ENCODE measurements at places on chromosomes 16 and 17. TPM values are rescaled to one million over a fixed set of nuclear protein-coding genes. Genes with fewer than 3 reads are reported as not detected.

The CMTM2 gene
- total RNA-seq = not detected

DNA sequence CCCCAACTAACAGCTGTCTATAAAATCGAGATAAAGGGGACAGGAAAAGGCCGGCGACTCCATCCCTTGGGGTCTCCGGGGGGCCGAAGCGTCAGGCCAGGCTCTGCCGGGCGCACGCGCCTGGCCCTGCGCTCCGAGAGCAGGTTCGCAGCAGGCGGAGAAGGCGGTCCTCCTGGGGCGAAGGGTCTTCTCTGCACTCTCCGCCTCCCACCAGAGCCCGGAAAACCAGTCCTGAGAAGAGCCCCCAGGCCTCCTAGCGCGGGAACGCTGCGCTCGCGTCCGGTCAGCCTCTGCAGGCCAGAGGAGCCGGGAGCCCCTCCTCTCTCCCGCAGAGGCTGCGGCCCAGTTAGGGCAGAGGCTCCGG lies 5.1 kb downstream of the FOXF1 start:
- DNase-seq = no peak

The OR2C1 gene
- 0.21 TPM for total RNA-seq

- no peak for DNase-seq
Measured at GRCh38 chr17:19551591-19552148, 18.0 kb downstream of the SLC47A1 start.

GRCh38 chr17:41678907-41679739 lies 9.6 kb upstream of the EIF1 start:
- DNase-seq = no peak

The ZNF821 gene
- 6.6 TPM for total RNA-seq

The CCDC200 gene
- not detected for total RNA-seq

DNA sequence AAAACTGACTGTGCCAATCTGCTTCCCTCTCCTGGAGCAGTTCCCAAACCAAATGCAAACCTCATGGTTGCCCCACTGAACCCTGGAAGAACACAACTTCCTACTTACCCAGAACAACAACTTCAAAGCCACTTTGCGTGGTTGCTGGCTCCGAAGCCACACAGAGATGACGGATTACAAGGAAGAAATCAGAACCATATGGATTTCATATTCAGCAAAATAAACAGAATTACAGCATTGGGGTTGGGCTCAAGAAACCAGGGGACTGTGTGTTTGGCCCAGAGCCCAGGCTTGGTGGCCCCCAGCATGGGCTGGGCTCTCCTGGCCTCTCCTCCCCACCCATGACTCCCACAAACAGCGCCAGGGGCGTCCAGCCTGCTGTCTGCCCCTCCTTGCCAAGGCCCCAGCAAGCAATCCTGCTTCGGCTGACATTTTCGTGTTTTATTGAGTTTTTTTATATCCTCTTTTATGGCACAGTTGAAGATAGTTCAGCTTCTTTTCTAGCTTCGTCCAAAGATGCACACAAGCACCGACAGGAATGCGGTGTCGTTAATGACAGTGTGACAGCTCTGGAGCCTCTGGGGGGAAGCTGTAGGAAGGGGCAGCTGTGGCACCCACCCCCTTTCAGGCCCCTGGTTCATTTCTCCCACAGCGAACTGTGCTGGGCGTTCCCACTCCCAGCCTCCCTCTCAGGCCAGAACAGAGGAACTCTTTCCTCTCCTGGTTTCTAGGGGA lies 137.1 kb downstream of the GAS7 start:
- peak; percentile 80 for DNase-seq

GRCh38 chr17:19321481-19322128 lies 40.9 kb downstream of the B9D1 start:
- DNase-seq = no peak

- no peak for DNase-seq
Measured at GRCh38 chr16:30771726-30772125, 9.6 kb downstream of the RNF40 start.

- no peak for DNase-seq
Measured at GRCh38 chr16:73778887-73779286, 517.7 kb upstream of the PSMD7 start.

DNA sequence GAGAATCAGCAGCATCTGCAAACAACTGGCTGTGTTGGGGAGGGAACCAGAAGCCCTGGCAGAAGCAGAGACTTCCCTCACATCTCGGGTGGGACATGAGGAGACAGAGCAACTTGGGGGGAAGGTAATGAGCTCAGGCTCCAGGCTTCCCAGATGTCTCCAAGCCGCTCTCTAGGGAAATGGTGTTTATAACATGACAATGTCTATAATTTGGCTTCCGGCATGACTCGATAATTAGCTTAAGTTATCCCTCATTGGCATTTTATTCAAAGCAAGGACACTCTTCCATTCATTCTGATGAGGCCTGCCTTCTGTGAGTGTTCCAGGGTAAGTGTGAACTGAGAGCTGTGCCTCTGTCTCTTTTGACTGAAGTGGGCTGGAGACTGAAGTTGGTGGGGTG lies 14.7 kb upstream of the MLLT6 start:
- no peak for DNase-seq

DNA sequence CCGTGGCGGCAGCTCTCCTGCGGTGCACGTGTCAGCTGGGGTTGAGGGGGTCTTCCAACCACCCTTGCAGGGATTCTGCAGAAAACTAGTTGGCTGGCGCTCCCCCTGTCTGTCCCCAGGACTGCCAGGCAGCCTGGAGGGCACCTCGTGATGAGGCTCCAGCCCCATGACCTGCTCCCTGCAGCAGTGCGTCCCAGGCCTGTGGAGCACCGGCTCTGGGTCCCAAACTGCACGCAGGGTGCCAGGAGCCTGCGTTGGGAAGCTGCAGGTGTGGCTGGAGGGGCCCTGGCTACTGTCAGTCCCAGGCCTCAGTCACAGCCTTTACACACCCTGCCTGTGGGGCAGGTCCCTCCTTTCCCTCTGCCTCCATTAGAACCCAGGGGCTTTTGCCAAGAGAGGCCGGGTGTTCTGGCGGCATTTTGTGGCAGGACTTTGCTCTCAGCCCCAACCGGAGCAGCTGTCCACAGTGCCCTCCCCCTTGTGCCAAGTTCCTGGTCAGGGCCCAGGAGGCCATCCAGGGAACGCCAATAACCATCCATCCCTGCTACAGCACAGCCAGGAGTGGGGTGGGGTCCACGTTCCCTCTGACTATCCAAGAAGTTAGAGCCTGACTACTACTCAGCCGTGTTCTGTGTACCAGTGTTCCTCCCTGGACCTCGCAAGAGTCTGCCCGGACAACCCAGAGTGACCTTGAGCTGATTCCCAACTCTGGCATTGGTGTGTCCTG lies 9.2 kb downstream of the CHMP6 start:
- DNase-seq = peak; percentile 60

GRCh38 chr17:27471321-27472269 lies 15.3 kb downstream of the KSR1 start:
- no peak for DNase-seq
